ENCODE measurements at places on chromosomes 11 and 22. TPM values are rescaled to one million over a fixed set of nuclear protein-coding genes. Genes with fewer than 3 reads are reported as not detected.

The ANO3 gene
- 0.12 TPM for total RNA-seq

DNA sequence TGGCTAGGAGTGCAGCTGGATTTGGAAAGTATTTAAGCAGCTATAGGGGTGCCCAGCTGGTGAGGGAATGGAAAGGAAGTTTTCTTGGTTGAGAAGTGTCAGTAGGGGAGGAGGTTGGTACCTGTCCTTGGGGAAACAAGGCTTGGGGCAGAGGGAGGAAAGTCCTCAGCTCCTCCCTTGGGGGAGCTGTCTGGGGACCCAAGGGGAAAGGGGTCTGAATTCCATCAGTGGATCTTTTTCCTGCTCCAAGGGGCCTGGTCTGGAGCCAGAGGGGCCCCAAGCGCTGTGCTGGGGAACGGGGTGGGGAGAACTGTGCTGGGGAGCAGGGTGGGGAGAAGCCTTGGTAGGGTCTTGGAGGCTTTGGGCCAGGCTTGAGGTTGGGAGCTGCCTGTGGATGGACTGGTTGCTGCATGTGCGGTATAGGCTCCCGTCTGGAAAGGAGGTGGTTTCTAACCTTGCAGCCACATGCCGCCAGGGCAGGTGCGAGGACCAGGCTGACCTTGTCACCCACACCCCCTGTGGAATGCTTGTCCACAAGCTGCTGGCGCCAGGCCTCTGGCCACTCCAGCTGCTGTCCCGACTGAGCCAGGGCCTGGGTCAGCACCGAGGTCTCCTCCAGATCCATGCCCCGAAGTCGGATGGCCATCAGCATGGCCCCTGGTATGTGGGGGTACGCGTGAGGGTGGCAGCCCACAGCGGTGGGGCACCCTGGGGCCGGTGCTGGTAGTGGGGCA, 963 bp downstream of the TYMP start:
- H3K27me3 ChIP-seq = peaks cover 11% of the 10 kb centered on the region
- DNase-seq = no peak
- no peak overlapping the region for H3K4me3 ChIP-seq
- H3K4me1 ChIP-seq = peaks cover 47% of the 10 kb centered on the region

- H3K4me1 ChIP-seq = no peaks in the 10 kb centered on the region
- no peaks in the 10 kb centered on the region for H3K36me3 ChIP-seq
- H3K27ac ChIP-seq = no peak overlapping the region
- no peak for DNase-seq
Observed at GRCh38 chr22:45061332-45061731, 51.5 kb upstream of the PHF21B start.

DNA sequence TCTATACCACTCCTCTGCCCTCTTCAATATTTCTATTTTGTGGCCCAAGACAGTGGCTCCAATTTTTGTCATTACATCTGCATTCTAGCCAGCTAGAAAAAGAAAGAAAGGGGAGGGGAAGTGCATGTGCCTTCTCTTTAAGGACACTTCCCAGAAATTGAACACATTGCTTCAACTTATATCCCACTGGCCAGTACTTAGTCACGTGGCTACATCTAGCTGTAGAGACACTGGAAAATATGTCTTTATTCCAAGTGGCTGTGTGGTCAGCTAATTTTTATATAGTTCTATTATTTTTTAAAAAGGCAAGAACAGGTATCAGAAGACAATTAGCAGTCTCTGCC, 200.4 kb downstream of the SNX19 start:
- no peaks in the 10 kb centered on the region for H3K27me3 ChIP-seq
- no peak overlapping the region for H3K4me3 ChIP-seq
- H3K4me1 ChIP-seq = no peaks in the 10 kb centered on the region
- H3K27ac ChIP-seq = no peak overlapping the region

The OR2D2 gene
- total RNA-seq = 0.24 TPM

DNA sequence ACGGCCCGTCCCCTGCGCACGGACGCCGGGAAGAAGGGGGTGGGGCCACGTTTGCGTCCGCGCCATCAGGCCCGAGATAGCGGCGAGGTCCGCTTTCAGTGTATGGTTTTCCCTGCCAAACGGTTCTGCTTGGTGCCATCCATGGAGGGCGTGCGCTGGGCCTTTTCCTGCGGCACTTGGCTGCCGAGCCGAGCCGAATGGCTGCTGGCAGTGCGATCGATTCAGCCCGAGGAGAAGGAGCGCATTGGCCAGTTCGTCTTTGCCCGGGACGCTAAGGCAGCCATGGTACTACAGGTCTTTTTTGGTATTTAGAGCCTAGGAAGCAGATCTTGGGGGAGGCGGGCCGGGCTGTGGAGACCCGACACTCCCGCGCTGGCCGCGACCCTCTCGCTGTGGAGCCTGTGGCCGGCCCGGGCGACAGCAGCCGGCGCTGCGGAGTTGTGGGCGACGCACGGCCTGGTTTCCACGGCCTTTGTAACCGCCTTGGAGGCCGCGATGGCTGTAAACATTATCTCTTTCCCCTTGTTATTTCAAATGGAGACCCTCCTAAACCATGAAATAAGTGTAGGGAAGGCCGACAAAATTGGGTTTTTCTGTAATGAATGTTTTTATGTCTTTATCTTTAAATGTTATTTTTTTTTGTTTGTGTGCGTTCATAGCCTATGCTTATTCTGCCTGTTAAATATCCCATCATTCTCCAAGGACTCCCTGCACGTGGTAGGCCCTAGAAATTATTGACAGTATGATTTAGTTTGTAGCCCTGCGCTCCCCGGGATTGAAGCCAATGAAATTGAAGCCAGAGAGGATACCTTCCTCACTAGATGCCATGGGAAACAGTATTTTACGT, at the start of gene AASDHPPT:
Gene AASDHPPT, plus strand, starts transcription at position 54 of the 847 bp plus-strand sequence. Its CDS starts 49 bp downstream, at position 103.
- H3K27me3 ChIP-seq = no peaks in the 10 kb centered on the region
- H3K27ac ChIP-seq = peak within 1 kb of the TSS; percentile 97
- peaks cover 15% of the 10 kb centered on the region for H3K4me1 ChIP-seq

DNA sequence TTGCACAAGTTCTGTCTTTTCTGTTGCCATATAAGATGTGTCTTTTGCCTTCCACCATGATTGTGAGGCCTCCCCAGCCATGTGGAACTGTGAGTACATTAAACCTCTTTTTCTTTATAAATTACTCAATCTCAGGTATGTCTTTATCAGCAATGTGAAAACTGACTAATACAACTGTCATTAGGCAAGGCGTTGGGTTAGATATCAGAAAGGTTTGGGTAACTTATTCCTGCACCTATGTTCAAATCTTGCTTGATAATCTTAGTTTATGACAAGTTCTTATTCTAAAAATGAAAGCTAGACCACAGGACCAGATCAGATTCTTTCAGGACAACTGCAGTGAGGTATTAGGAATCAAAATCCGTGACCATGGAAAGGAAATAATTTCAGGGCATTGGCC, 160.6 kb upstream of the BDNF start:
- no peak for DNase-seq
- no peaks in the 10 kb centered on the region for H3K27me3 ChIP-seq
- H3K4me1 ChIP-seq = no peaks in the 10 kb centered on the region
- no peak overlapping the region for H3K27ac ChIP-seq
- H3K36me3 ChIP-seq = no peaks in the 10 kb centered on the region
- no peak overlapping the region for H3K4me3 ChIP-seq

GRCh38 chr22:33715237-33715985, 204.9 kb downstream of the LARGE1 start:
- H3K4me1 ChIP-seq = no peaks in the 10 kb centered on the region
- no peaks in the 10 kb centered on the region for H3K27me3 ChIP-seq
- H3K27ac ChIP-seq = no peak overlapping the region
- H3K4me3 ChIP-seq = no peak overlapping the region
- no peak for DNase-seq

DNA sequence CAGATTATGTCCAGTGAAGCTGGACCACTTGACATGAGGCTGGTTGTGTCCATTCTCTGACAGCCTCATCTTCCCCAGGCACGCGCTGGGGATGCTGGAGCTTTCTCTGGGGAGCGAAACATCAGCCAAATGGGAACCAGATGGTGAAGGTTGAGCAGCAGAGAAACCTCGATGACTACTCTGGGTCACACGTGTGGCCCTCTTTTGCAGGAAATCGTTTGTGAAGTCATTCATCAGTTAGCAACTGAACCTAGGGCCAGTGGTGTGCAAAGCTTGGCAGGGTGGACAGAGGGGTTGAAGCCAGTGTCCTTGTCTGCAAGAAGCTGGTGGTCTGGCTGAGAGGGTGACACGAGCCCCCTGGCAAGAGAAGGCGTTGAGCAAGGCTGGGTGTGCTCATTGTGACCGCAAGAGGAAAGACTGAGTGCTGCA, 109.8 kb downstream of the ZBTB16 start:
- H3K27me3 ChIP-seq = no peaks in the 10 kb centered on the region
- H3K4me3 ChIP-seq = no peak overlapping the region
- no peak overlapping the region for H3K27ac ChIP-seq
- no peaks in the 10 kb centered on the region for H3K36me3 ChIP-seq
- DNase-seq = no peak

DNA sequence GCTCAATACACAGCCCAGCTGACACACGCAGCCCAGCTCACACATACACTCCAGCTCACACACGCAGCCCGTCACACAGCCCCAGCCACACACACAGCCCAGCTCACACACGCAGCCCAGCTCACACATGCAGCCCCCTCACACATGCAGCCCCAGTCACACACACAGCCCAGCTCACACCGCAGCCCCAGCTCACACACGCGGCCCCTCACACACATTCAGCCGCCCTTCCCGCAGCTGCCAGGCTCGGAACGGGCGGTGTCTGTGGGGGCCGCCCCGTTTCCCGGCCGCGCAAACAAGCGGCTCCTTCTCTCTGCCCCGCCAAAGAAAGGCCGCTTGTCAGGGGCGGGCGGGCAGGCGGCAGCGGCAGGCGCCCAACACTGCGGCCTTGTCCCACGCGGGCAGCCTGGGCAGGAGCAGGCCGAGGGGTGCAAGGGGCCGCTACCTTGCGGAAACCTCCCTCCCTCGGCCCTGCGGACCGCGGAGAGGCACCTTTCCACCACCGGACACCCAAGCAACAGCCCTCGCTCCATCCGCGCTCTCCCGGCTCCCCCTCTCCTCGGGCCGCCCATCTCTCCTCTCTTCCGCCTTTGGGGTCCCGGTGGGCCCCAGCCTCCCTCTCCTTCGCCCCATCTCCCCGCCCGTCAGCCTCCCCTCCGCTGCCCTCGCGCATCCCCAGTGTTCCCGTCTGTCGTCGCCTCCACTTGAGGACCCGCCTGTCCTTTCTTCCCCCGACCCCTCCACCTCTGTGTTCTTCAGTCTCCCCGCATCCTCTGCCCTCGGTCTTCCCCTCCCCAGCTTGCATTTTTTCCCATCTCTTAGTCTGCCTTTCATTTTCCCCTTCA, 2.2 kb downstream of the PHLDB1 start:
- no peak overlapping the region for H3K4me3 ChIP-seq
- DNase-seq = no peak
- H3K27ac ChIP-seq = no peak overlapping the region
- peaks cover 68% of the 10 kb centered on the region for H3K4me1 ChIP-seq
- peaks cover 23% of the 10 kb centered on the region for H3K27me3 ChIP-seq

DNA sequence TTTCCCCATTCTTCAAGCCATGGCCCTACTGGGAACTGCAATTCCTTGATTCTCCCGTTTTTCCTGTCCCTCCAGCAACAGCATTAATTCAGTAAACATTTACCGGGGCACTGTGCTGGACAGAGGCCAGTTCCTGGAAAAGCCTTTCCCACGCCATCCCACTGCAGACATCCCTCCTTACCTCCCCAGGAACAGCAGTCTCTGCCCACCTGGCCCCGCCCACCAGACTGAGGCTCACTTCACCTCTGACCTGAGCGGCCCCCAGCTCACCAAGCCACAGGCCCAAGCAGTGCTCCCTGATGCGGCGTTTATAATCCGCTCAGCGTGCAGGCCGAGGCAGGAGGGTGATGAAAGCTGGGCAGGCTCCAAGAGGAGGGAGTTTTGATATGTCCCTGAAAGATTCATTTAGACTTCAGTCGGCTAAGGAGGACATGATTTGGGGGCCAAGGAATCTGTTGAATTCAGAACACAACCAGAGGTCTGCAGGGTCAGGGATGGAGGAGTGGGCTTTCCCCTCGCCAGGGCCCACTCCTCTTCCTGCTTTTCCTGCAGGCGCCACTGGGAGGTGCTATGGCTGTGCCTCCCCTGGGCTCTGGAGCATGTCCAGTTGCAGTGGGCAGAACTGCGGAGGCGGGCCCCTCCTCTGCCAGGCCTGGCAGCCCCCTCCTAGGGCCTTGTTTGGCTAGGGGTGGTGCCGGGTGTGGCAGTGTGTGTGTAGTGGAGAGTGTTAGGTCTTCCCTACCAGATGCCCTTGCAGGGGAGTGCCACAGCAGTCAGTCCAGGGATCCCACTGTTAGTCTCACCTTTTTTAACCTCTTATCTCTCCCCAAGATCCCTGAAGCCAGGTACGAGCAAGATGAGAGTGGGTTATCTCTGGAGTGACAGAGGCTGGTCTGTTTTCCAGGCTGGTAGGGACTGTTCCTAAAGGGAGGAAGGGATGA, 1.4 kb upstream of the TAGLN start:
- H3K27ac ChIP-seq = peak overlapping the region; percentile 78
- H3K4me1 ChIP-seq = peaks cover 18% of the 10 kb centered on the region
- H3K4me3 ChIP-seq = no peak overlapping the region
- H3K27me3 ChIP-seq = no peaks in the 10 kb centered on the region
- DNase-seq = peak; percentile 36
